ENCODE measurements at places on chromosomes 7 and 10. TPM values are rescaled to one million over a fixed set of nuclear protein-coding genes. Genes with fewer than 3 reads are reported as not detected.
A peak's percentile ranks its signal among the peaks of the same experiment; 100 is the strongest.

The TMEM236 gene
- 4.9 TPM for polyA plus RNA-seq

The MALRD1 gene
- not detected for polyA plus RNA-seq

- H3K4me3 ChIP-seq: no peak overlapping the region
- H3K36me3 ChIP-seq: no peaks in the 10 kb centered on the region
- no peaks in the 10 kb centered on the region for H3K27me3 ChIP-seq
- peak overlapping the region; percentile 34 for H3K27ac ChIP-seq
- DNase-seq: no peak
Measured at GRCh38 chr10:114624951-114625780, 32.9 kb downstream of the ABLIM1 start.

DNA sequence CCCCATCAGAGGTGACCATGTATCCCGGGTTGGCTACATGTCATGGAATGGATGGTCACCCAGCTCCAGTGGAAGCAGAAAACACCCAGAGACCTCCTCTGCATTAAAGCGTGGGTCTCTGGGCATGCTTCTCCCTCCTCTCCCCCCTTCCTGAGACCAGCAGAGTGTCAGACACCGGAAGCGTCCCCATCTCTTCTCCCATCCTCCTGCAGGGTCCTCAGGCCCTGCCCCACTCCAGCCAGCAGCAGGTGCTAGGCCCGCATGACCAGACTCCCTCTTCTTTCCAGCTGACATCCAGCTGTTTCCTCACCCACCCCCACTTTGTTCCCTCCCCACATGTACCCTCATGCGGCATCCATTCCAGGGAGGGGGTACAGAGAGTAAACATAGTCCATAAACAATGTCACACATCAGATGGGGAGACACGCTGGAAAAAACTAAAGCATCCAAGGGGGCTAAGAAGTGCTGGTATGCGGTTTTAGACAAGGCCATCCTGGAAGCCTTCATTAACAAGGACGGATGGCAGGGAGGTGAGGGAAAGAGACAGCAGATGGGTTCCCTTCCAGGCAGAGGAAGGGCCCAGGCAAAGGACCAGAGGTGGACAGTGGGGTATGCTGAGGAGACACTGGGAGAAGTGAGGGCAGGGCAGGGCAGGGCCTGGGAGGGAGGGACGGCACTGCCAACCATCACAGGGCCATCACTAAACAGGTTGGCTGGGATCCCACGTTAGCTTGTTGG is 12.5 kb upstream of the SLC18A3 start:
- no peak for DNase-seq
- H3K27me3 ChIP-seq: no peaks in the 10 kb centered on the region
- no peaks in the 10 kb centered on the region for H3K4me1 ChIP-seq
- H3K36me3 ChIP-seq: no peaks in the 10 kb centered on the region
- no peak overlapping the region for H3K27ac ChIP-seq

DNA sequence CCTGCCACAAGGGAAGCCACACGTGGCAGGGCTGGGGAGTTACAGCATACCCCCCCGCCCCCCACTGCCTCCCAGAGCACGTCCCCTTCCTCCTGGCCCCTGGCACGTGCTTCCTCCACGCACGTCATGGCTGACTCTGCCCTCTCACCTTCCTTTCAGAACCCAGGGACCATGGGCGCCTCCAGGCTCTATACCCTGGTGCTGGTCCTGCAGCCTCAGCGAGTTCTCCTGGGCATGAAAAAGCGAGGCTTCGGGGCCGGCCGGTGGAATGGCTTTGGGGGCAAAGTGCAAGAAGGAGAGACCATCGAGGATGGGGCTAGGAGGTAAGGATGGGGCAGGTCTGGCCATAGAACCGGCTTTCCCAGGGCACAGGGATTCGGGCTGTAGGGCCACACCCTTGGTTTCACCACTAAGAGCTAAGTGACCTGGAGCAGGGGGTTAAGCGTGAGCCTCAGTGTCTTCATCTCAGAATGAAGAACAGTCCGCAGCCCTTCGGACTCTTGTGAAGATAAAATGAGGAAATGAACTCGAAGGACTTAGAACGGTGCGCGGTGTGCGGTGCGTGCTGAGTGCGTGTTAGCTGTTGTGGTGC is 2.5 kb downstream of the NUDT1 start:
- no peaks in the 10 kb centered on the region for H3K36me3 ChIP-seq
- DNase-seq: no peak
- peaks cover 21% of the 10 kb centered on the region for H3K4me1 ChIP-seq
- H3K27me3 ChIP-seq: no peaks in the 10 kb centered on the region
- no peak overlapping the region for H3K4me3 ChIP-seq

- no peak overlapping the region for H3K27ac ChIP-seq
- H3K27me3 ChIP-seq: no peaks in the 10 kb centered on the region
- peaks cover 40% of the 10 kb centered on the region for H3K4me1 ChIP-seq
- H3K36me3 ChIP-seq: peaks cover 12% of the 10 kb centered on the region
Measured at GRCh38 chr7:30922596-30922995, 10.9 kb downstream of the AQP1 start.

The BTBD16 gene
- polyA plus RNA-seq: not detected

GRCh38 chr7:102318482-102318971 is 31.9 kb downstream of the SH2B2 start:
- no peaks in the 10 kb centered on the region for H3K36me3 ChIP-seq
- H3K4me1 ChIP-seq: no peaks in the 10 kb centered on the region
- H3K4me3 ChIP-seq: no peak overlapping the region
- DNase-seq: no peak

DNA sequence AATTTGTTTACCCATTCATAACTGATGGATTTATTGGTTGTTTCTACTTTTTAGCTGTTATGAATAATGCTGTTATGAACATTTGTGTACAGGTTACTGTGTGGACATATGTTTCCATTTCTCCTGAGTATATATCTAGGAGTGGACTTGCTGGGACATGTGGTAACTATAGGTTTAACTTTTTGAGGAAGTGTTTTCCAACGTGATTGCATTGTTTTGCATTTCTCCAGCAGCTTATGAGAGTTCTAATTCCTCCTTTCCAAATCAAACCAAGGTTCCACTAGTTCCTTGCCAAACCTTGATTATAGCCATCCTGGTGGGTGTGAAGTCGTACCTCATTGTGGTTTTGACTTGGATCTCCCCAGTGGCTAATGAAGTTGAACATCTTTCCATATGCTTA is 2.6 kb upstream of the PRF1 start:
- no peak for DNase-seq
- no peak overlapping the region for H3K4me3 ChIP-seq
- no peak overlapping the region for H3K27ac ChIP-seq
- no peaks in the 10 kb centered on the region for H3K36me3 ChIP-seq
- H3K27me3 ChIP-seq: no peaks in the 10 kb centered on the region

- no peak overlapping the region for H3K27ac ChIP-seq
- H3K36me3 ChIP-seq: no peaks in the 10 kb centered on the region
- H3K27me3 ChIP-seq: peaks cover 27% of the 10 kb centered on the region
Measured at GRCh38 chr7:3042861-3043489, 692 bp downstream of the CARD11 start.

- DNase-seq: no peak
- no peak overlapping the region for H3K27ac ChIP-seq
- H3K27me3 ChIP-seq: no peaks in the 10 kb centered on the region
- no peak overlapping the region for H3K4me3 ChIP-seq
- no peaks in the 10 kb centered on the region for H3K36me3 ChIP-seq
- no peaks in the 10 kb centered on the region for H3K4me1 ChIP-seq
Measured at GRCh38 chr10:13921941-13922340, 335.2 kb downstream of the PRPF18 start.

The GPAM gene
- 14.4 TPM for polyA plus RNA-seq

DNA sequence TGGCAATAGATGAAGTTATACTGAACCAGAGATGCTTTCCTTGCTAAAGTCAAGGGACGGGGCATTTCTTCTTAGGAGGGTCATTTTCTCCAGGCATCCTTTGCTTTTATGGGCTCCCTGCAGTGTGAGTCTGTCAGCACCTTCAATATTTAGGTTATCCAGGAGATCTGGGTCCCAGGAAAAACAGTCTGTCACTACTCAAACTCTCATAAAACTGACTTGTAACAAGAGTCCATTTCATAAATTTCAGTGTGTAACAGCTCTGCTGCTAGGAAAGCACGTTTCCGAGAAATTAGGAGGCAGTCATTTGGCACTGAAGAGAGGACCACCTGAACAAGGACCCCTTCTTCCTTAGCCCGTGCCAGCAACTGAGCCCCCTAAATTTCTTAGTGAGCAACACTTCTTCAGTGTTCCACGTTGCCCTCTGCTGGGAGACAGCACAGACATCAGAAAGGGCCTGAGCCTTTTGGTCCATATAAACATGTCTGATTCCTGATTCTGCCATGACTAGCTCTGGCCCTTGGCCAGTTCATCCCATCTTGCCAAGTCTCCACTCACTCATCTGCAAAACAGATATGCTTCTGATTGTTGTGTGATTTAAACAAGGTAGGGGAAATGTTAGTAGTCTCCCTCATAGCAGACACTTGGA is 7.2 kb downstream of the GCC1 start:
- H3K4me3 ChIP-seq: no peak overlapping the region
- no peak for DNase-seq
- H3K4me1 ChIP-seq: peaks cover 46% of the 10 kb centered on the region
- no peaks in the 10 kb centered on the region for H3K27me3 ChIP-seq
- peaks cover 33% of the 10 kb centered on the region for H3K36me3 ChIP-seq

GRCh38 chr7:129298268-129298893 is 73.6 kb downstream of the AHCYL2 start:
- H3K4me3 ChIP-seq: no peak overlapping the region
- H3K27me3 ChIP-seq: no peaks in the 10 kb centered on the region
- H3K27ac ChIP-seq: no peak overlapping the region
- no peaks in the 10 kb centered on the region for H3K4me1 ChIP-seq

DNA sequence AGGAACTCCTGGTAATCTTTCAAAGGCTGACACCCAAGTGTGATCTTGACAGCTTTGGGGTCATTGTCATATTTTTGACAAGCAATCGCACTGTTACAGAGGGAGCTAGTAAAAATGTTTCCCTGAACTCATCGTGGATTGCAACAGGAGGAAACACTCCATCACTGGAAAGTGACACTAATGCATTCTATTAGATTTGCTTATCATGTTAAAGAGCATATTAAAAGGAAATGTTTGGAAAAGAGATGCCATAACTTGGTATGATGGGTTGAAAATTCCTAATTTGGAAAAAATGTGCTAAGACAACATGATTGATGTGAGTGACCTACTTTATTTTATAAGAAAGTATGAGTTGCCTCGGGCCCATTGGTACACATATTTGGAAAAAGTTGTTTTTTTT is 22.7 kb upstream of the EMX2 start:
- no peaks in the 10 kb centered on the region for H3K27me3 ChIP-seq
- no peaks in the 10 kb centered on the region for H3K4me1 ChIP-seq
- H3K36me3 ChIP-seq: no peaks in the 10 kb centered on the region
- no peak overlapping the region for H3K27ac ChIP-seq
- DNase-seq: no peak

The NEUROG3 gene
- 1.4 TPM for polyA plus RNA-seq

DNA sequence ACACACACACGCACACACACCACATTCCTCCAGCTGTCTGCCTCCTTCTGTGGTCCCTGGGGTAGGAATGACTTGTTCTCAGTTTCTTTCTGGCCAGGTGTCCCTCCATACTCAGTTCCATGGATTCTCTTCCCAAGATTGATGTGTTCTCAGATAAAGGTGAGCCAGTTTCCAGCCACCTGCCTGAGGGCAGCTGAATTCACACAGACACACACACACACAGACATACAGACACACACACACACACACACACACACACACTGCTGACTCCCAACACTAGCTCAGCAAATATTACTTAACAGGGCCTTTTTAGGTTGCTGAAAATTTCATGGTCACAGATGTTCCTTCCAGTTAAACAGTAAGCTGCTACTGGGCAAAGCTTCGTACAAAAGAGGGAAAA is 45.4 kb upstream of the GDF10 start:
- no peak overlapping the region for H3K4me3 ChIP-seq
- DNase-seq: no peak
- no peaks in the 10 kb centered on the region for H3K36me3 ChIP-seq
- H3K27me3 ChIP-seq: no peaks in the 10 kb centered on the region

DNA sequence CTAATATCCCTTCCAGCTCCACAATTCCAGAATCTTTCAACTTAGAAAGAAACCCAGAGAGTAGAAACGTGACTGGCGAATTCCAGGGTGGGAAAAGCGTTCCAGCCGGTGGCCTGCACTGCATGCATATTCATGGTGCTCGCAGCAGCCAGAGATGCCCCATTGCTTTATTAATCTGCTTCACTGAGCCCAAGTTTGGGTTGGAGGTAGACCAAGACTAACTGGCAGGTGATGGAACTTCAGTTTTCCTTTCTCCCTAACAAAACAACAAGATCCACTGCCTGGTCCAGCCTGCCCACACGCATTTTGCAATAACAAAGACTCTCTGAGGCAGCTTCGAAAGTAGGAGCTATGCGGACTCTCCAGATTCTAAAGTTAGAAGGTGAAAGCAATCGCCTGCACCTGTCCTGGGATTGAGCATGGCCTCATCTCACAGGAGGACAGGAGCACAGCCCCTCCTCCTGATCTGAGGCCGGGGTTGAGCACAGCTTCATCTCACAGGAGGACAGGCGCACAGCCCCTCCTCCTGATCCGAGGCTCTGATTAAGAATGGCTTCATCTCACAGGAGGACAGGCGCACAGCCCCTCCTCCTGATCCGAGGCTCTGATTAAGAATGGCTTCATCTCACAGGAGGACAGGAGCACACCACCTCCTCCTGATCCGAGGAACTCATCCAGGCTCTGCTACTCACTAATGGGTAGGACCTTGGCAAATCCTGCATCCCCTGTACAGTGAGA is 127.8 kb upstream of the LANCL2 start:
- no peaks in the 10 kb centered on the region for H3K4me1 ChIP-seq
- DNase-seq: no peak
- H3K4me3 ChIP-seq: no peak overlapping the region
- no peaks in the 10 kb centered on the region for H3K36me3 ChIP-seq
- H3K27ac ChIP-seq: no peak overlapping the region

The CYP26C1 gene
- polyA plus RNA-seq: not detected

DNA sequence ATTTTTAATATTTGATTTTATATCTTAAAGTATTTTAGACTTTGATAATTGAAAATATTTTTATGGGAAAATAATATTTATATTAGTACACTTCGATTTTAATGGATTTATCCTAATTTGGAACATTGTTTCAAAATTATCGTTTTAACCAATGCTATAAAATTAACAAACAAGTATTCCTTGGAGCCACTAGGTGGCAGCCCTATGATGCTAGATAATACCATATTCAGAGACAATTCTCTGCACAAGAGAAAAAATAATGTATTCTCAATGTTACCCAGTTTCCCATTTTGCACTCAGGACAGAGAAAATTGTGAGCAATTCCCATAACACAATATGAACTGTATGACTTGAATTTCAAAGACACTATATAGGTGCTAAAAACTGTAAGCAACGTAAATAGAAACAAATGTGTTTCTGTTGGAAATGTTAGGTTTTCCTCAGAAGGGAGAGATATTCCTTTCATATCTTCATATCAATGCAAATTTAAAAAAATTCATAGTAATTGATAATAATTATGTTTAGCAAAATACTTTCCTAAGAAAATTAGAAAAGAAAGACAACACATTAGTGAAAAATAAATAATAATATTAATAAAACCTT is 237.8 kb downstream of the SEMA3E start:
- H3K36me3 ChIP-seq: no peaks in the 10 kb centered on the region
- no peak overlapping the region for H3K4me3 ChIP-seq
- H3K4me1 ChIP-seq: no peaks in the 10 kb centered on the region
- no peak overlapping the region for H3K27ac ChIP-seq

The RASSF4 gene
- 23.2 TPM for polyA plus RNA-seq

Measured in sigmoid colon (tissue), 7 donors.